ENCODE measurements at places on chromosomes 2 and 18.
A peak's percentile ranks its signal among the peaks of the same experiment; 100 is the strongest.

DNA sequence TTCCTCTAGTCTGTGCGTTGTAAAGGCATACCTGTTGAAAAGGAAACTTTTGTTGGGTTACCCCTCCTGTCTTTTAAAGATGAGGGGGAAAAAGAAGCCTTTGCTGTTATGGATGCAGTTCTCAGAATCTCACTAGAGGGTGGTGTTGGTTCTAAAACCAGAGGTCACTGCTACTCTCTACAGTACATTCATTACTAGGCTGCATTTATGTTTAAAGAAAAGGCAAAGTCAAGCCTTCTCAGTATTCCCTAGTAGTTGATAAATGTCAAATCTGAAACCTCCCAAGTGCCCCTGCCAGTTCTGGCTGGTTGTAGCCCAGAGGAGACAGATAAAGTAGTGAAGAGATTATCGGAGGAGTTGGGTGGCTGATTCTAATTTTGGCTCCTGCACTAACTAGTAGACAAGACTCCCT is 1.4 kb upstream of the PLCL1 start:
- peak; percentile 56 for DNase-seq

DNA sequence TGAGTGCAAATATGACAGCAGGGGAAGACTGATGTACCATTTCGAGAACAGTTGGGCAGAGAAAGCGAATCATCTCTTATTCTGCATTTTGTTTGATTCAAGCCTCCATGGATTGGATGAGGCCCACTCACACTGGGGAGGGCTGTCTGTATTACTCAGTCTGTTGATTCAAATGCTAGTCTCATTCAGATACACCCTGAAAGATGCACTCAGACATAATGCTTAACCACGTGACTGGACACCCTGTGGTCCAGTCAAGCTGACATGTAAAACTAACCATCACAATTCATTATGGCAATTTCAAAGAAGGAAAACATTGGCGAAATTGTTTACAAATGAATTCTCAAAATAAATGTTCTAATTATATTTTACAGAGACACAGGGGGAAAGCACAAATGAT is 1210.2 kb downstream of the DPP10 start:
- DNase-seq = no peak

DNA sequence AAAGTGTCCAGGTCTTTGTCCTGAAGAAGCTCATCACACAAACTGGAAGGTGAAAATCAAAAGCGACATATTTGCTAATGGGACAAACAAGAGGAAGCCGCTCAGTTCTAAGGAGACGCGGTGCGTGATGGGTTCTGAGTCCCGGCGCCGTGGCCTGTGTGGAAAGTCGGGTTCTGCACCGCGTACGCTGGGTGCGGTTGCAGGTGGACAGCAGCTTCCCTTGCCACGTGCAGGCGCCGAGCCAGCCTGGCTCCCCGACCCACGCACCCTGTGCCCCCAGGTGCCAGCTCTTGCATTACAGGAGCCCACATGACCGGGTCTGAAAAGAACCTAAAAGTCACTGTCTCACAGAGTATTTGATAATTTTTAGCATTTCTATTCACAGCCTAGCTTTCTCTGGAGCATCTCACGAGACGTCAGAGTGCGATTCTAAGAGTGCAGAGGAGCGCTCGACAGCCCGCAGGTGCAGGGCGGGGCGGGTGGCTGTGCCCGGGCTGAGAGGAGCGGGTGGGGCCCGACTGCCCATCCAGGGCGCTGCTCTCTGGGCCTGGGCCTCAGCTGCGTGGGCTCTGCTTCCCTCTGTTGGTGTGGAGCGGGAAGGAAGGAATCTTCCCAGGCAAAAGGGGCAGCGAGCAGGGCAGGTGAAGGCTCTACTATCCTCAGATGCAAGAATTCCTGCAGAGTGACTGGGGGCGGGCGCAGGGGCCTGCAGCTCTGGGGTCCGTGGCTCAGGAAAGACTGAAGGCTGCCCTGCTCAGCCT is 39.4 kb downstream of the MYT1L start:
- DNase-seq = peak; percentile 89

GRCh38 chr18:33946336-33946735 is 278.4 kb downstream of the NOL4 start:
- DNase-seq = no peak

- no peak for DNase-seq
Measured at GRCh38 chr2:101790416-101790815, 92.9 kb downstream of the MAP4K4 start.

DNA sequence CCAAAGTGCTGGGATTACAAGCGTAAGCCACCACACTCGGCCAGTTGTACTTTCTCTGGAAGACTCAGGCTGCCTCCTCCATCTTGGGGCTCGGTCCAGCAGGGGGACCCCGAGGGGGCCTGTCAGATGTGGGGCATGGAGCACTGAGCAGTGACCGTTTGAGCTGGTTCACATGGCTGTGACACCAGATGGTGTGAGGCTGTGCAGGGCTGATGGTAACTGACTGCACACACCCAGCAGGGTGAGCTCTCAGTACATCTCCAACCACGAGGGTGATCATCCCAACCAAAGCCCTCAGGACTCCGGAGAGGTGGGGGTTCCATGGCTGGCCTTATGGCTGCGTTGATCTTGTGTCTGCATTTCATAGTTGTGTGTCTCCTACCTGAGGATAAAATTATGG is 63.4 kb downstream of the FAM168B start:
- no peak for DNase-seq
